B cell (primary cell): ENCODE measurements at places on chromosomes 16 and 17.
A peak's percentile ranks its signal among the peaks of the same experiment; 100 is the strongest.

- DNase-seq: no peak
These were observed 921.4 kb upstream of the EEF2KMT start for GRCh38 chr16:6018848-6019489.

DNA sequence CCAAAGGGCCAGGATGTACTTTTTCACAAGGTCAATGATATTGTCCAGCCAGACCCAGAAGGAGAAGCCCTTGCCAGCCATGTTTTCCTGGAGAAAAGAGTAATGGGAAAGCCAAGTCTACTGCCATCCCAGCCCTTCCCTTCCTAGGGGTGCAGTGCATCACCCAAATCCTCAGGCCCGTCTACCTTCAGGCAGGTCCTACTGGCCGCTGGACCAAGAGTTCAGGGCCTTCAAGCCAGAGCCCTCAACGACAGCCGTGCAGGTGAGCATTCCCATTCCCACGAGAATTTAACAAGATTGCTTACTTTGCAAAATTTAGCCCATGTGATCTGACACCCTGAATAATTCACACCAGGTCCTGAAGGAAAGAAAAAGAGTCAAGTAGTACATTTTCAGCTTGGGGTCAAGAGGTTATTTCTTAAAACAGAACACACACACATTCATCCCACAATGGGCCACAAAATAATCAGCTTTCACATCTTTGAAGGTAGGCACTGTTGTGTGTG is 35.0 kb downstream of the STAT5A start:
- DNase-seq: no peak

DNA sequence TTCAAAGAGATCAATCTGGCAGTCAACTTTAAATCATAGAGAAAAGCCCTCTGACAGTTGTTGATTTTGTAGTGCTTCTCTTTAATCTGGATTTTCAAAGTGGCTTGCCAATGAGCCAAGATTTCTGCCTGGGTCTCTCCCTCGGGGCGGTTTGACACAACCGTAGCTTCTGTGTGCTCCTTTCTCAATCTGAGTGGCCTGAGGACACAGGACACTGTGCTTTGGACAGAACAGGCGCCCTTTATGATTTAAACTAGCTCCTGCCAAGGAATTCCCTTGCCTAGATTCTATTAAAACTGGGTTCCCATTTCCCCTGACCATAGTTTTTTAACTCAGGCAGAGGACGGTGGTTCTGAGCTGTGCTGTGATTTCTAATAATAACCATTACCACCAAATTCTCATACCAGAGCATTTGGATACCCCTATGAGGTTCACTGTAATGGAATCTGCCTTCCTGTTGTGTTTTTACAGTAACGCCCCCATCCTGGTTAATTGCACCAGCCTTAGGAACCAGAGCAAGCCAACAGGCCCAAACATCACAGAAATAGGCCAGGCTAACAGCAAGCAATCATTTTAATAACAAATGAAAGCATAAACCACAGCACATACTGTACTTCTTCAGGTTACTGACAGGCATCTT is 4.0 kb downstream of the ZFHX3 start:
- no peak for DNase-seq

GRCh38 chr17:78324391-78325075 is 35.3 kb downstream of the SOCS3 start:
- DNase-seq: no peak

- DNase-seq: no peak
These were observed 6.9 kb downstream of the SLC12A4 start for GRCh38 chr16:67961551-67961957.

GRCh38 chr17:51751072-51751471 is 407.4 kb downstream of the CA10 start:
- DNase-seq: no peak

GRCh38 chr16:80619824-80620223 is 79.0 kb downstream of the DYNLRB2 start:
- no peak for DNase-seq

DNA sequence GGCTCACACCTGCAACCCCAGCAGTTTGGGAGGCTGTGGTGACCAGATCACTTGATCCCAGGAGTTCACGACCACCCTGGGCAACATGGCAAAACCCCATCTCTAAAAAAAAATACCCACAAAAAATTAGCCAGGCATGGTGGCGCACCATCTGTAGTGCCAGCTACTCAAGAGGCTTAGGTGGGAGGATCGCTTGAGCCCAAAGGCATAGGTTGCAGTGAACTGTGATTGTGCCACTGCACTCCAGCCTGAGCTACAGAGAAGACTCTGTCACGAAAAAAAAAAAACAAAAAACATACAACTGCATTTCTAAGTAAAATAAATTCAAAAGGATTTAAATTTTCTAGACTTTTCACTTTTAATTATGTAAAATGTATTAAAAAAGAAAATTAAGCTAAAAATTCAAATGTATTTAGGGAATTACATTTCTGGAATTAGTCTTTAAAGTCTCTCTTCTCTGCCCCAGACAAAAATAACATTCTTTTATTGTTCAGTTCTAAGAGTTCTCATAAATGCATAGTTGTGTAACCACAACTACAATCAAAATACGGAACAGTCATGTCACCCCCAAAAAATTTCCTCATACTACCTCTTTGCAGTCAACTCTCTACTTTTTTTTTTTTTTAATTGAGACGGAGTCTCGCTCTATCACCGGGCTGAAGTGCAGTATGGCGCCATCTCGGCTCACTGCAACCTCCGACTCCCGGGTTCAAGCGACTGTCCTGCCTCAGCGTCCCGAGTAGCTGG is 14.1 kb downstream of the FAM222B start:
- no peak for DNase-seq

GRCh38 chr16:30644334-30644830 is 6.4 kb upstream of the PRR14 start:
- no peak for DNase-seq

GRCh38 chr17:38572669-38573365 is 32.9 kb downstream of the SRCIN1 start:
- DNase-seq: peak; percentile 53

DNA sequence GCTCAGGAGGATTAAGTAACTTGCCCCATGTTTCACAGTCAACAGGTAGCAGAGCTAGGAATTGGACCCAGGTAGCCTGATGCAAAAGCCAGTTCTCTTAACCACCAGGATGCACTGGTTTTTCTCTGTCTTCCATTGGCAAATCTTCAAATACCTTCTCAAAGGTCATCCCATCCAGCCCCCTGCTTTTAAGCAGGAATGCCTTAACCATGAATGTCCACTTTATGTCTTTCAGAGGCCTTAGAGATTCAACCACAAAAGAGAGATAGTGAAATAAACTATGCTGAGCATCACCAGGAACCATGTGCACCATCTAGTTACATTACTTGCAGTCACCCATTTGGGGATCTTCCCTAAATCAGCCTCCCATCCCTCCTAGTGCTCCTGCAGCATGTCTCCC is 94.3 kb downstream of the C17orf67 start:
- DNase-seq: no peak

DNA sequence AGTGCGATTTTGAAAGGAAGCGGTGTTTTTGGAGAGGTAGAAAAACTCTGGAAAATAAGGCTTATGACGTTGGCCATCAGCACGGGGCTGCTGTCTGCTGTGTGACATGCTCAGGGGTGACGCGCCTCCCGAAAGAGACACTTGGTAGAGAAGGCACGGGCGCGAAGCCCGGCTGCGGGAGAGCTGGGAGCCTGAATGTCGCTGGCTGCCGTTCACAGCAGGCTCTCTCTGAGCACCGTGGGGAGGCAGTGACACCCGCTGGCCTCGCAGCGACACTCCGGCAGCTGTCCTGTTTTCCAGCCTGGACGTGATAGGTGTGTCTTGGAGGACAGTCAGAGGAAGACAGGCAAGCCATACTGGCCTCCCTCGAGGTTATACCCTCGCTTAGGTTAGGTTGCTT is 759.1 kb upstream of the RBFOX1 start:
- no peak for DNase-seq

GRCh38 chr17:1870592-1870991 is 40.8 kb downstream of the RPA1 start:
- DNase-seq: no peak

DNA sequence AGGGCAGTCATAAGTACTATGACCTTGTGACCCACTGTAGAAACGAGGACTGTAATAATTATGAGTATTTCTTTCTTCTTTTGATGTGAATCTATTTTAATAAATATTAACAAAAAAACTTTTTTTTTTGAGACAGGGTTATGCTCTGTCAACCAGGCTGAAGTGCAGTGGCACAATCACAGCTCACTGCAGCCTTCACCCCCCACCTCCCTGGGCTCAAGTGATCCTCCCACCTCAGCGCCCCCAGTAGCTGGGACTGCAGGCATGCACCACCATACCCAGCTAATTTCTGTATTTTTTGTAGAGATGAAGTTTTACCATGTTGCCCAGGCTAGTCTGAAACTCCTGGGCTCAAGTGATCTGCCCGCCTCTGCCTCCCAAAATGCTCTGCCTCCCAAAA is 32.6 kb downstream of the SCPEP1 start:
- DNase-seq: no peak

GRCh38 chr17:44323359-44324091 is 1.1 kb downstream of the SLC25A39 start:
- no peak for DNase-seq

GRCh38 chr17:69960755-69961154 is 114.3 kb upstream of the KCNJ16 start:
- DNase-seq: no peak
